Fibroblast of villous mesenchyme (primary cell): ENCODE measurements at places on chromosomes 2 and 18. TPM values are rescaled to one million over a fixed set of nuclear protein-coding genes. Genes with fewer than 3 reads are reported as not detected.

ASB18 gene
- total RNA-seq = not detected in 2 replicates

ACVR1C gene
- total RNA-seq = under 0.01 and 0.43 TPM in 2 replicates

POTEI gene
- under 0.01 TPM in 1 of 2 replicates, not detected in the other for total RNA-seq

- DNase-seq = no peak
These were observed 10.7 kb downstream of the ARHGAP15 start for GRCh38 chr2:143139835-143140393.
